ENCODE measurements at places on chromosomes 7 and 10.

GRCh38 chr7:135998081-135998480 is 20.9 kb upstream of the MTPN start:
- no peak for DNase-seq

DNA sequence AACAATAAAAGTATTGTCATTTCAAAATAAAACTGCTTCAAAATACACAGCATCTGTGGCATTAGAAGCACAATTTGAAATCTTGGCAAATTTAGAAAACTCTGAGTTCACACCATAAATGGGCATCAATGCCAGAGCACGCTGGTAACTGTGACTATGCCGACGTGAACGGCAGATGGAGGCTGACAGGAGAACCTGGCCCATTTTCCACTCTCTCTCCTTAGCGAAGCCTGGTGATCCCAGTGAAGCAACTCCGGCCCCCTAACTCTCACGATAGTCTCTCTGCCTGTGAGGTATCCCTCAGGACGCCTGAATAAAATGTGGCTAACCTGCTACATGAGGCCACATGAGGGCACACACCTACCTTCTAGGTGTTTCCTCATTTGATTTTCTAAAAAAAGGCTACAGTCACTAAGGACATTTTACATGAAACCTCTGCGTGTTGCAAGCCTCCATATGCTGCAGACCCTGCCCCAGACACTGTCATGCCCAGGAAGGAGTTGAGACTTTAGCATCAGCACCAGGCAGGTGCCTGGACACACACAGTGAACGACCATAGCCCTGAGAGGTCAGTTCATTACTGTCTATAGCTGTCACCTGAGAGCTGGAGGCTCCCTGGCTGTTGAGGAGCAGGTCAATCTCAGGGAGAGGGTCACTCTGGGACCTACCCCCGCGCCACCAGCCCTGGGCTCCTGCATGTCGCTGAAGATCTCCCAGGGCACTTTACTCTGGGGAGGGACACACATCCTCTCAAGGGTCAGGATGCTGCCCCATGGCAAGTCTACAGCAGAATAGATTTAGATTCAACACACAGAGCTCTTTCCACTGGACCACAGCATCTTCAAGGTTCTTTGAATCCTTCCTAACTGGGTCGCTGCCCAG is 62.9 kb upstream of the CAMK2B start:
- no peak for DNase-seq

GRCh38 chr10:79397575-79398303 is 47.7 kb downstream of the ZCCHC24 start:
- no peak for DNase-seq

DNA sequence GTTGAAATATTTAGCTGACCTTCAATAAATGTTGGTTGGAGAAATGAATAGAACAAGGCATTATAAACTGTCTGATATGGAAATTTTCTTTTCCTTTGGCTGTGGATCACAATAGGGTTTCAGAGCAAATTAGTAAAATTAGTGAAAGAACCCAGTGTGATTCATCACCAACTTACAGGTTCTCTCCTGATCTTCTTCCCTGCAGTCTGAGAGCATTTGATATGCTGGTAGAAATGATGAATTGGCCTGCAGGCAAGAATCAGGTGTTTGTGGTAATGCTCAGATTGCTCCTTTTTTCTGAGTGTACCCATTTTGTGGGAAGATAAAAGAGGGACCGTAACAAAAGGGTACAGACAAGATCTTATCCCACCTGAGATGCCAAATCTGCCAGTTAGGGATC is 51.9 kb downstream of the BTAF1 start:
- DNase-seq: no peak

DNA sequence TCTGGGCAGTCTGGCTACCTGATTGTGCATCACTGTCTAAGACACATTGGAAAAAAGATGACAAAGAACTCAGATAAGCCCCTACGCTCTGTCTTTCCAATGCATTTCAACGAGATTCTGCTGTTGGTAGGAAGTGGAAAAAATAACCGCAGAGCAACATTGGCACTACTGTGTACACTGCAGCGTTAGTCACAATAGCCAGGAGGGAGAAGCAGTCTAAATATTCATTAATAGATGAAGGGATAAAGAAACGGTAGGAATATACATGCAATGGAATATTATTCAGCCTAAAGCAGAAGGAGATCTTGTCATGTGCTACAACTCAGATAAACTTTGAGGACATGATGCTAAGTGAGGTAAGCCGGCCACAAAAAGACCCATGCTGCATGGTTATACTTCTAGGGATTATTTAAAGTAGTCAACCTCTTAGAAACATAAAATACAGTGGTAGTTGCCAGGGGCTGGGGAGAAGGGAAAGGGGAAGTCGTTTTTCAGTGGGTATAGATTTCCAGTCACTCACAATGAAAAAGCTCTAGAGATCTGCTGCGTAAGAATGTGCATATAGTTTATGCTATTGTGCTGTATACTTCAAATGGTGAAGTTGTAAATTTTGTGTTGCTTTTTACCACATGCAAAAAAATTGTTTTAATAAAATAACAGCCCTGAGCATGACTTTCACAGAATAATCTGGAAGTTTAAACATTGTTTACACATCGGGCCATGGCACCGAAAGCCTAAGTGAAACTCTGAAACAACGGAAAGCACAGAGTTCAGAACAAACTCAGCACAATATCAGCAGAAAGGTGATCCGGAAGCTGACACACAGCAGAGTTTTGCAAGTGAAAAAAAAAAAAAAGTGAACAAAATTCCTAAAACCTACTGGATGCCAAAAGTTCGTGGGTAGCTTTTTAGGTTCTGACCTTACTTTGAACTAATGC is 40.1 kb downstream of the ELMO1 start:
- DNase-seq: no peak

DNA sequence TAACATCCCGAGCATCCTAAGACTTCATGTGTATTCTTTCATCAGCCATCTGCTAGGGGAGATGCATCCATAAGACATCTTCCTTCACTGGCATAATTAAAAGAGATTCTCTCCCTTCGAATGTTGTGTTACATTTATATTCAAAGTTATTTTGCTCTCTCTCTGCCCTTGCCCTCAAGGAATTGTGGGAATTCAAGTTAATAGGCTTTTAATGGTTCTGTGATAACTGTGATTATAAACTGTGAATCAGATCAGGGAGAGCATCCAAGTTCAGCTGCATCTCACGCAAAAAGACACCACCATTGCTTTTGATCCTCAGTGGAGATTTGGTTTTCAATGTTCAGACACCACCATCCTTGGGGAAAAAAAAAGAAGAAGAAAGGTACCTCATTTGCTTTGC is 9.2 kb upstream of the TEX36 start:
- no peak for DNase-seq

GRCh38 chr7:81845744-81846241 is 75.9 kb upstream of the HGF start:
- no peak for DNase-seq

DNA sequence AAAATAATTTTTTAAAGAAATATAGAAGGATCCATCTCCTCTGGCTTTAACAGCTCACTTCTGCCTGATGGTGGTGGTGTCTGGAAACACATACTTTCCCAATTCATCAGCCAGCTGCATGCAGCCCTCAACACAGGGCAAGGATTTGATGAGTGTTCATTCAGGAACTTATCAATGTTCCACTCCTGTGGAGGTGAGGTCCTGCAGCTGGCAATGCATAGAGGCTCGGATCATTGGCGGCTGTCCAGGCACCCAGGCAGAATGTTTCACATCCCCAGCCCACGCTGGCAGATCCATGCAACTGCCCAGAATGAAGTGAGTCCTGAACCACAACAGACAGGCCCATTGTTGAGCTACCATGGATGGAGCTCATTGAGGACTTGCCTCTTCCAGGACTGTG is 55.2 kb upstream of the KCNMA1 start:
- no peak for DNase-seq

GRCh38 chr7:32500922-32501341 is 5.6 kb downstream of the AVL9 start:
- DNase-seq: no peak

DNA sequence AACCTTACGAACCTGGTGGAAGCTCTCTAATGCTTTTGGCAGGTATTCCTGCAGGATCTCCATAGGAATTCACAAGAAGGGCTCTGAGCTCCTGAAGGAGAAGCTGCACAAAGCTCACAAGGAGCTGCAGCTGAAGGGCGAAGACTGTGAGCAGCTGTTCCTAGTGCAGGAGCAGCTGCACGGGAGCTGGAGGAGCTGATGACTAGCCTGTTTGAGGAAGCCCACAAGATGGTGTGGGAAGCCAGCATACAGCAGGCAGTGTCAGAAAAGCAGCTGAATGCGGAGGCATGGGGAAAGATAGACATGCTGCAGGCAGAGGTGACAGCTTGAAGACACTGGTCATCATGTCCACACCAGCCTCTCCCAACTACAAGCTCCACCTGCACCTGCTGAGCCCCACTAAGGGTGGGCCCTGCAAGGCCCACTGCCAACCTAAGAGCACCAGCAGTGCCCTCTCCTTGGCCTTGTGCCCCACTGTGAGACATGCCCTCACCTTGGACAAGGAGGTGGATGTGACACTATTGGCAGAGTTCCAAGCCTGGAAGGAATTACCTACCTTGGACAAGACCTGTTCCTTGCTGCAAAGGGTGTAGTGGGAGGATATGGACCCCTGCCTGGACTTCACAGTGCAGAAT is 250.6 kb downstream of the BBS9 start:
- DNase-seq: no peak

GRCh38 chr7:158251061-158251965 is 336.3 kb downstream of the PTPRN2 start:
- DNase-seq: no peak

- DNase-seq: no peak
Measured at GRCh38 chr10:61642676-61643075, 20.1 kb upstream of the CABCOCO1 start.

GRCh38 chr10:33746186-33746585 is 411.7 kb upstream of the NRP1 start:
- DNase-seq: no peak

DNA sequence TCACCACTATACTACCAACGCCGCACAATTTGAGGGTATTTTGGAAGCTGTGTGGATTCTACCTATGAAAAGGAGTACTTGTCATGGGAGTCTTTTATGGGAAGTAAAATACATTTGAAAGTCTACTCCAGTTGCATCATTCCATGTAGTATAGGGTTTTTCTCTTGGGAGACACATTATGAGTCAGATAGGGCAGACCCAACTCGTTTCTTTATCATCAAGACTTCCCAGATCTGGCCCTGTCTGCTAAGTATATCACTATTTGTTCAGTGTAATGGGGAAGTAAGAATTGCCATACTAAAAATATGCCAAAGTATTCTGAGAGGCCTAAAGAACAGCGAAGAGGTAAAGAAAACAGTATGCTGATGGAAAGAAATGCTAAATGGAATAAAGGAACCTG is 144.2 kb downstream of the SPAG6 start:
- no peak for DNase-seq

DNA sequence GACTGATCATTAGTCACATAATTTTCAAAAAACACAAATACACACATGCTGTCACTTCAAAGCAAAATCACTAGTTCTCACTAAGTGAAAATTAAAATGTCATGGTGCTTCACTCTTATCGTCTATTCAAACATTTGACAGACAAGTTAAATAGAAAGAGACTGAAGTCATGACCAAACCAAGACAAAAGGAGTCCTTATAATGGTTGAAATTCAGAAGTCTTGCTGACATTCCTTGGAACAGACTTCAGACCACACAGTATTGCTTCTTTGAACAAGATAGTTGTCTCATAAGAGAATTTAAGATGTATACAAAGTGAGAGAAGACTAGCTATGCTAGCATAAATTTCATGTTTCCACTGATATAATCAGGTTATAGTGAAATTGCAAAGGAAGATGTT is 119.5 kb downstream of the SEMA3D start:
- DNase-seq: no peak

DNA sequence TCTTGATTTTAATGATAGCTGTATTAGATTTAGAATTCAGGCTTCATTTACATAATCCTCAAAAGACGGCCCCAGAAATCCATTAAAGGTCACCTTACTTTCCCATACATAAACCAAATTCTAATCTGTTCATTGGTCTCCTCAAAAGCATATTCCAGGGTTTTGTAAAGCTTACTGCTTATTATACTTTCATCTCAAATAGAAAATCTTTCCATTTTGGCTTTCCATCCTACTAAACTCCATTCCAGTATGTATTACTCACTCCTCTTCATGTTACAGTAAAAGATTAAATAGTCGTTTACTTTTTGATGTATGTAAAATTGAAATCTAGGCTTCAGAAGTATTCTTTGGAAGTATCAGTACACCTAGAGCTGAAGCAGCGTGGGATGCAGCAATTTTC is 143.5 kb upstream of the LRRN3 start:
- DNase-seq: no peak

GRCh38 chr10:51800725-51801424 is 101.5 kb upstream of the CSTF2T start:
- no peak for DNase-seq

DNA sequence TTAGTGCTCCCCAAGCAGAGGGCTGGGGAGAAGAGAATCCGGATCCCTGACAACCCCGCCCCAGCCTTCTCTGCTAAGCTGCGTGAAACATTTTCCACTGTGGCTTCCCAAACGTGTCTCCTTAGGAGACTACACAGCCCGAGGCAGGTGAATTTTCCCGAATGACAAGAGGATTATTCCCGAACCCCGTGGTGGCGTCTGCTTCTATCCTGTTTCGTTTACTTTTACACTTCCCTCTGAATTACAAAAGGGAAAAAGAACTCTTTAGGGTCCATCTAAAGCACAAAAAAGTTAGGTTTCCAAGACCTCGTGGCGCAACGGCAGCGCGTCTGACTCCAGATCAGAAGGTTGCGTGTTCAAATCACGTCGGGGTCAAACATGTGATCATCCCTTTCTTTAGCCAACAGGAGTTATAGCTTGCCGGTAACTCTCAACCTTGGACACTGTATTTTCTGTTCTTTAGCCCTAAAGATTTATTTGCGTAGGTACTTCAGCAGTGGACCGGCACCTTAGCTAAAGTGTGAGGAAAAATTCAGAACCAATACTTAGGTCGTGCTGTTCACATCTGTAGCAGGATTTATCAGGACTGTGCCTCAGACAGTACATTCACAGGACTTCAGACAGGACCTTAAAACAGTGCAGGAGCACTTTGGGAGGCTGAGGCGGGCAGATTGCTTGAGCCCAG is 3.2 kb upstream of the ZNF789 start:
- no peak for DNase-seq

- no peak for DNase-seq
Measured at GRCh38 chr7:7761340-7761973, 43.0 kb upstream of the RPA3 start.

- DNase-seq: no peak
Measured at GRCh38 chr7:39042670-39043069, 65.0 kb downstream of the POU6F2 start.

DNA sequence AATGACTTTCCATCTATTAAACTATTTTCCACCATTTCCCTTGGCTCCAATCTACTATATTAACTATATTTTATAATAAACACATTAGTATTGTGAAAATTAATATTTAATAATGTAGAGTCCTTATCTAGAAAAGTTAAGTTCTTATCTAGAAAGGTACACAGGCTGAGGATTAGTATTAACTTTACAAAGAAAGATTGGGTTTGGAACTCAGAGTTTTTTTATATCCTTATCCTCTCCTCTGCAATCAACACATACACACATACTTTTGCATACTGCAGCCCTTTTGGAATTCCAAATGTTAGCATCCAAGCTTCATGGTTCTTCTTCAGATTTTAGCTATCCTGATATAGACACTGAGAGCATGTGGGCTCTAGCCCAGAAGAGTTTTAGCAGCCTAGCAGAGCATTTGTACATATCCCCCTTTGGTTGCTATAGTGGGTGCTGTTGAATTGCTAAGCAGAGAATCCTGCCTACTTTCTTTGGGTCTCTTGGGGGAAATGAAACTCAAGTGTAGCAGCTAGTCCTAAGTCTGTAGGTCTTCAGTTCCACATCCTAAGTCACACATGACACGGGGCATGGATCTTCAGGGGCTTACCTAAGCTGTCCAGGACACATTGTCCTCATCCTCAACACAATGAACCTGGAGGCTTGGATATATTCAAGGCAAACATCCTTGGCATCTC is 874.6 kb downstream of the LRMDA start:
- DNase-seq: no peak

Measured in urinary bladder (tissue), 4 donors.